Substantia nigra (tissue), 51 donors: ENCODE measurements at places on chromosomes 5 and 9.

GRCh38 chr5:151924564-151925301 is at the start of gene GLRA1:
Gene GLRA1 (minus strand): TSS chr5:151924851. CDS start chr5:151924549, 302 bp downstream.
- no peak for DNase-seq

DNA sequence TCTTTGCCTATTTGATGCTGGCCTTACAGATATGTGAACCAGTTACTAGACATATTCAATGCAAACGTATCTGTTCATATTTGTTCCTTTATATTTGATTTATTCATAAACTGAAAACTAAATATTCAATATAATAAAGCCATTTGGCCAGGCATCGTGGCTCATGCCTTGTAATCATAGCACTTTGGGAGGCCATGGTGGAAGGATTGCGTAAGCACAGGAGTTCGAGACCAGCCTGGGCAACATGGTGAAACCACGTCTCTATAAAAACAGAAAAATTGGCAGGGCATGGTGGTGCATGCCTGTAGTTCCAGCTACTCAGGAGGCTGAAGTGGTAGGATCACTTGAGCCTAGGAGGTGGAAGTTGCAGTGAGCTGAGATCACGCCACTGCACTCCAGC is 49.2 kb upstream of the CTNNAL1 start:
- DNase-seq, result no peak

GRCh38 chr9:77806741-77807140 is 158.6 kb upstream of the GNA14 start:
- DNase-seq, result no peak

DNA sequence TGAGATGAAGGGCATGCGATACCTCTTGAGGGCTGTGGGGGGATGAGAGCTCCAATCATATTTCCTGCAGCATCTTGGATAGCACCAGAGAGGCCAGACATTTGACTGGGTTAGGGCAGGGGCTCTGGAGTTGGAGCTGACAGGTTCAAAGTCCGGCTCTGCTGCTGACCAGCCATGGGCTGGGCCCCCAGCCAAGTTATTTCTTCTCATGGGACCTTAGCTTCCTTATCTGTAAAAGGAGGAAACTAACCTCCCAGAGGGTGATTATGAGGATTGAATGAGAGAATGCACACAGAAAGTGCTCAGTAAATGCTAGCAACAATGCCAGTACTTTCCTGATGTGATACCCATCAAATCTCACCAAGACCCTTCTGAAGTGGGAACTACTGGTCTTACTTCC is 65.2 kb upstream of the SLC25A51 start:
- no peak for DNase-seq

DNA sequence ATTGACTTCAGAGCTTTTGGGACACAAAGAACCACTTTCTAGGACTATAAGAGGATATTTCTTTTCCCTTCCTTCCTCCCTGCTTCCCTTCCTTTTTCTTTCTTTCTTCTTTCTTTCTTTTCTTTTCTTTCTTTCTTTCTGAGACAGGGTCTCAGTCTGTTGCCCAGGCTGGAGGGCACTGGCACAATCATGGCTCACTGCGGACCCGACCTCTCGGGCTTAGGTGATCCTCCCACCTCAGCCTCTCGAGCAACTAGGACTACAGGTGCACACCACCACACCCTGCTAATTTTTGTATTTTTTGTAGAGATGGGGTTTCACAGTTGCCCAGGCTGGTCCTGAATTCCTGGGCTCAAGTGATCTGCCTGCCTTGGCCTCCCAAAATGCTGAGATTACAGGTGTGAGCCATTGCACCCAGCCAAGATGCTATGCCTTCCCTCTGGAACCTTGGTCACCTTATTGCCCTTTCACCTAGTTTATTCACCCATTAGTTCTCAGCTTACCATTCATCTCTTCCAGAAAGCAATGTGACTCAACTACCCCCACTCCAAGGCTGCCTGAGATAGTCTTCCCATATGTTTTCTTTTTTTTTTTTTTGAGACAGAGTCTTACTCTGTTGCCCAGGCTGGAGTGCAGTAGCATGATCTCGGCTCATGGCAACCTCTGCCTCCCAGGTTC is 10.1 kb downstream of the PLIN2 start:
- DNase-seq, result no peak

DNA sequence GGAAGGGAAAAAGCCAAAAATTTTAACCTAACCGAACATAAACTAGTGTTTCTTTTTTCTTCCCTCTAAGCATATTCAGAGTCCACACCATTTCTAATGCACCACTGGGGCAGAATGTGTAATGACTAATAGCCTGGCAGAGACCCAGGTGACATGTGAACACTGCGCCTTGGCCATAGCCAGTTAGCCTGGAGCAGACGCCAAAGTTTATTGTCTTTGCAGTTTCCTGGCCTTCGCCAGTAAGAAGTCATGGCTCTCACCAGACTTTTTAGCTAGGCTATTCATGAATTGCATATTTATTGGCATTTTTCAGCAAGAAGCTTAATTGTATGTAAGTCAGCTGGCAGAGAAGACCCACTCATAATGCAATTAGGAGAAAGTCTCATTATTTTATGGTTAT is 182.8 kb upstream of the SLC27A6 start:
- peak; percentile 46 for DNase-seq

DNA sequence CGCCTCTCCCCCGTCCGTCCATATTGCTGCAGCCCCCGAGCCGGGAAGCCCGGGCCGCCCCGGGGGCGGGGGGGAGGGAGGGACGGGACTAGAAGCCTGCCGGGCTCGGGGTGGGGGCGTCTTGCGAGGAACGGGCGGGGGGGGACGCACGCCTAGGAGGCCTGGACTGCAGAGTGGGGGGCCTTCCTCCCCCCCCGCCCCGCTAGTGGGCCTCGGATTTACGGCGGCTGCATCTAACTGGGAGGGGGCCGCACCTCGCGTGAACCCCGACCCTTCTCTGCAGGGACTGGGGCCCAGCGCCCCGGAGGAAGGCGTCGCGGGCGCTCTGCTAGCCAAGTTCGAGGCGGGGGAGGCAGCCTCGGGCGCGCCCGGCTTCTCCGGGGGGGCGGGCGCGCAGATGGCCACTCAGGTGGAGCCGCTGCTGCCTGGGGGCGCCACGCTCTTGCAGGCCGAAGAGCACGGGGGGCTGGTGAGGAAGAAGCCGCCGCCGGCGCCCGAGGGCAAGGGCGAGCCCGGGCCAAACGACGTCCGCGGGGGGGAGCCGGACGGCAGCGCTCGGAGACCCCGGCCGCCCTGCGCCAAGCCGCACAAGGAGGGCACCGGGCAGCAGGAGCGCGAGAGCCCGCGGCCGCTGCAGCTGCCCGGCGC is at the start of gene LARP1:
LARP1 (plus strand) TSS at position 17 of the 648 bp plus-strand sequence; CDS start at position 398, 381 bp downstream.
- DNase-seq, result no peak

DNA sequence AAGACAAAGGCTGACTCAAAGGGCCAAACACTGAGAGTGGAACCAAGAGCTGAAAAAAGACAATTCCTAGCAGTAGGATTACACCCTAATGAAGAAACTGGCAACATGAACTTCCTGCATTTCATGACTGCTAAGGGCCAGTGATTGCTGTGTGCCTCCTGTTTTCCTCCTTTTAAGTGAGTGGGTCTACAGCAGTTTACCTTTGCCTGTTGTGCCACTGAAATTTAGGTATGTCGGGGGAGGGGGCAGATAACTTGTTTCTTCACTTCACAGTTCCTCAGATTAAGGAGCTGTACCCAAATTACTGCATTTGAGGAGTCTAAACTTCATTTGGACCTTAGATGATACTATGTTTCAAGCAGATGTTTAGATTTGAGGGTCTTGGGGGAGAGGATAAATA is 191.7 kb downstream of the MCTP1 start:
- DNase-seq, result no peak

DNA sequence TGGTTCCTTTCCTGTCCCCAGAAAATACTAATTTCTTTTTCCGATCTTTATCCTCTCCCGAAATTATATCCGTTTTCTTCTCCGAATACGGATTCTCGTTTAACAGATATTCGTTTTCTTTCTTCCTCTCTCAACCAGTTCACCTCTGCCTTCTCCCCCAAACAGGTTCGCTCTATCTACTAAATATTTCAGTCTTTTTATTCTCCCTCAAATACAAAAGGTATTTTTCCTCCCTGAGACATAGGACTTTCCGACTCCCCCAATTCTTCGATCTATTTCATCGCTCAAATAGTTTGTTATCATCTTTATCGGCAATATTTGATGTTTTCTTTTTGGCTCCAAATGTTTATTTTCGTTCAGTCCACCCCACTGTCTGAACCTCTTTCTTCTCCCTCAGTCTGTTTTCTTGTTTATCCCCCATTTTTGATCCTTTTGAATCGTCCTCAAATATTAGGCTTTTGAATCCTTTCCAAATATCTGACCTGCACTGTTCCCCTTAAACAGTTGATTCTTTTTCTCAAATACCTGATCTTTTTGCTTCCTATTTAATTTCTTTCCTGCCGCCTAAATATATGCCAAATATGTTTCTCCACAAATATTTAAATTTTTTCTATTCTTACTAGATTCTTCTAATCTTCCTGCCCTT is 4.4 kb downstream of the PITX1 start:
- no peak for DNase-seq

- peak; percentile 57 for DNase-seq
Measured at GRCh38 chr9:127942216-127943010, 4.8 kb upstream of the DPM2 start.

DNA sequence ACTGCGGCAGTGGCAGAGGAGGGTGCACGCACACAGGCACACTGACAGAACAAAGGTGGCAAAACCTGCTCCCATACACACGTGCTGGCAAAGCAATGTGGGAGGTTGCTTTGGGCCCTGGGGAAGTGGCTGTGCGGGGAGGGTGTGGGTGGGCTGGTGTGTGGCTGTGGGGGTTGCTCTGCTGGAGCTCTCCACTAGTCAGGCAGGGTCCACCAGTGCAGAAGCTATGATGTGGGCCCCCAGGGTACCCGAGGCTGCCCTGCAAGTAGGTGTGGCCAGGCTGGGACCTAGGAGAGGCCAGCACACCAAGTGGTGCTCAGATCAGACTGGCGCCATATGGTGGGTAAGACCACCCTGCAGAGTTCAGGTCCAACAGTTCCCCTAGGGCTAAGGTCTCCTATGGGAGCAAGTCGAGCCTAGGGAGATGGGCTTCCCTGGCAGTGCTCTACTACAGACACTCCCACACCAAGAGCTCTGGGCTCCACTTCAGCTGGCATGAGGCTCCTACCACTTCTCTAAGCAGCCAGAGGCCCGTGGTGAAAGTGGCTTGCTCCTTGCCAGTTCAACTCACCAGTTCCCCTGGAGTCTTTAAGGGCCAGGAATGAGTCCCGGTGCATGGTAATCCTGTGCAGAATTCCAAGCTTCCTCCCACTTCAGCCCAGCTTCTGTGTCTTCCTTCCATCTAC is 46.2 kb upstream of the IFNE start:
- no peak for DNase-seq
